ENCODE measurements at places on chromosomes 11 and 22. TPM values are rescaled to one million over a fixed set of nuclear protein-coding genes. Genes with fewer than 3 reads are reported as not detected.

HSPA8 gene
- total RNA-seq, result 4,132 TPM

HTR3A gene
- not detected for total RNA-seq

PHLDA2 gene
- 28.0 TPM for total RNA-seq

PDGFB gene
- total RNA-seq, result 1.2 TPM

SHISAL1 gene
- not detected for total RNA-seq

RIMBP3B gene
- total RNA-seq, result not detected

P2RY2 gene
- total RNA-seq, result not detected

Measured in activated T-helper 1 cell treated with anti-CD3 and anti-CD28 coated beads, Interleukin-12 subunit alpha, Interleukin-12 subunit beta, Interleukin-2, Interleukin-4 antibody, amounts not matched to agents 30 ng/mL and 10 ng/mL and 1 ng/mL, durations not matched to agents 14 hours and 24 hours and 36 hours (primary cell).